ENCODE measurements at places on chromosomes 2 and 18.

- DNase-seq, result peak; percentile 19
Measured at GRCh38 chr18:2889761-2890192, 43.0 kb downstream of the EMILIN2 start.

DNA sequence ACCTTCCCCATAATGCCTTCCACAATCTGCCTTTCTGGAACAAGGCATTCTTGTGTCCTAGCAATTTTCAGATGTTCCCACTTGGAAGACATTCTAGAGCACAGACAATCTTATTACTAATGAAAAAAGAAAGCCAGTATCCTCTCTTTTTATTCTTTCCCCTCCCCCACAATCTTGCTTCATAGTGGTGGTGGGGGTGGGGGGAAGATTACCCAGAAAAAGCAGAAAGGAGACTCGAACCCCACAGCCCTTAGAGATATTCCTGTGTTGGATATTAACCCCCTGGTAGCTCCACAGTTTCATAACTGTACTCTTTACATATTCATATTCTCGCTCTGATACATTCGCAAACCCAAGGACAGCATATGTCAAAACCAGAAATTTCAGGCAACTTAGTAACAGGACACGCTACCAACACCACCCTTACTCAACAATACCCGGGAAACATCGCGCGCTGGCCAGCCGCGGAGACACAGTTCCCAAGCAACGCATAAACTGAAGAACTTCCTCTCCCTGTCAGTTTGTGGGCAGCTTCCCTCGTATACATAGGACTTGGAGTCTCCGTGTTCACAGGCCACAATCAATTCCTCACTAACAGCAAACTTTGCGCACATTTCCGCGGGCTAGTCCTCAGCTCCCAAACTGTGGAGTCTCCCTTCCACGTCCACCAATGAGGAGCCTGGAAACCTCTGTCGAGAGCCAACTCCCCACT, 793 bp downstream of the NR4A2 start:
- no peak for DNase-seq

DNA sequence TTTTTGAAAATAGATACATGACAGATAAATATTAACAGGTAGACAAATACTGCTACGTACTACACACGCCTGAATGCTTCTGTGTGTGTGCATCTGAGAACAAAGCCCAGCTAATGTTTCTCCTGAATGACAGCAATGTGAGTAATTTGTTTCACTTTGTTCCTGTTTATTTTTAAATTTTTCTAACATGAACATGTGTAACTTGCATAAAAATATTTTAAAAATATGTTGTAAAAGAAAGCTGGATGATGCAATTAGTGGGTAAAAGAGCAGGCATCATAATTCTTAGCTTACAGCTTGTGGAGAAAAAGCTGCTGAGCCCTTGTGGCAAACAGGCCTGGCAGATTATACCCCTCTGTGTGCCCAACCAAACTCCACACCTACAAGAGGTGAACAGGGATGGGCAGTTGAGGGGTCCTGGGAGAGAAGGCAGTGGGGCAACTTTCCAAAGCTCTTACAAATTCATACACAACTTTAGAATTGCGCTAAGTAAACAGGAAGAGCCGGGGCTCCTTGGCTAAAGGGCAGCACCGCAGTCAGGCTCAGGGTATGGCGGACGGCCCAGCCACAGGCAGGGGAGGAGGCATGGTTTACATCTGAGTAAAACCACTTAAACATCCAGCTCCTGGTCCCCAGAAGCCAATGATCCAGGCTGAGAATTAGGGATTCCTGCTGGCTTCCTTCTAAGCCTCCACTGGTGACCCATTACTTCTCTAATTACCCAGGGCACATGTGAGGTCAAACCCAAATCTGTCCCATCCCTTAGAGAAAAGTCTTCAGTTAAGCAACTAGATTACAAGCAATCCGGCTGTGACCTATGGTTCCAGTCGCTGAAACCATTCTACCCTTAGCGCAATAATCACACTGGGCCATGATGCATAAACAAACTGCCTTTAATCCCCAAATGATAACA, 14.0 kb downstream of the PXDN start:
- DNase-seq, result no peak

- no peak for DNase-seq
Measured at GRCh38 chr2:3435445-3435844, 56.0 kb downstream of the TRAPPC12 start.

GRCh38 chr2:25365241-25365640, 23.5 kb upstream of the DNMT3A start:
- no peak for DNase-seq

DNA sequence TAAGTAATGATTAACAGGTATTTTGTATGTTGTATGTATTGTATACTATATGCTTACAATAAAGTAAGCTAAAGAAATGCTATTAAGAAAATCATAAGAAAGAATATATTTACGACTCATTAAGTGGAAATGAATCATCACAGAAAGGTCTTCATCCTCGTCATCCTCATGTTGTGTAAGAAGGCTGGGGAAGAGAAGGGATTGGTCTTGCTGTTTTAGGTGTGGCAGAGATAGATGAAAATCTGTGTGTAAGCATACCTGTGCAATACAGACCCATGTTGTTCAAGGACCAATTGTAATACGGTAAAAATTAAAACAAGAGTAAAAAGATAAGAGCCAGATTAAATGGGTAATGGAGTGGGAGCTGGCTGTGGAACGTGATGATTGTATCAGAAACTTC, 16.6 kb downstream of the SLC35F5 start:
- DNase-seq, result no peak

DNA sequence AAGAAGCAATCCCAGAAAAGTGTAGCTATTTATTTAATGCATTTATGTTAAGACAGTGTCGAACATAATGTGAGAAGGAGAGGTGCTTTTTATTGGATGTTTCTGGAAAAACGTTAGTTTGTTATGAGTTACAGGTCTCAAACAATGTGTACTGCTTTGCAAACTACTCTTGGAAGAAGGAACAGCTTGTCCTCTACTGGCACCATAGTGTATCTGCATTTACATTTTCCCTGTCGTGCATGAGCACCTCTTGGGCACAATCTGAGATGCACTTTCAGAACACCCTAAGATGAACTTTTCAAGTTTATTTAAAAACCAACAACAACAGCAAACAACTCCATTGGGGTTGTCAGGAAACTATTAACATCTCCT, 22.8 kb downstream of the CCNYL1 start:
- DNase-seq, result no peak

DNA sequence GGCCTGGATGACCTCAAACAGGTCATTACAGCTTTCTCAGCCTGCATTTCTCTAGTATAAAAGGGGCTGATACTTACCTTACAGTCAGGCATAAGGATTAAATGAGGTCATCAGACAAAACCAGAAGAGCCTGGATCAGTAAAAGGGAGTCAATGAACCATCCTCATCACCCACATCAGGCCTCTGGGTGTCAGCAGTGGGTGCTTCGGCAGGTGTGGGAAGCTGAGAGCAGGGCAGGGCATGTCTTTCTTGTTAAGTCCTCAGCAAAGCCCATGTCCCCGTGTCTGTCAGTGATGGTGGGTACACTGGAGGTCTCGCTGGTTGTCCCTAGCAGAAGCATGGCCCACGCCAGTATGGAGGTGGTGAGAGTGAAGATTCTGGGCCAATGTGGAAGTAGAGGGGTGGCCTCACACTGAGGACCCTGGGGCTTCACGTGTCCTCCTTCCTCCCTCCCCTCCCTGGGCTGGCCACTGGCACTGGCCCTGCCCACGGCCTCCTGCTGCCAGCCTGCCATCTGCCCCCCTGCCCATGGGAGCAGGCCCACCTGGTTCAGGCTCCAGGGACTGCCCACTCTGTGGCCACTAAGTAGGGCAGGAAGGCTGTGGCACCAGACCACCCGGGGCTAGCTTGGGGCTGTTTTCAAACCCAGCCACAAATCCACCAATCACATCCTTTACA, 4.4 kb downstream of the ADRA2B start:
- DNase-seq, result no peak

GRCh38 chr18:57054891-57055290, 92.0 kb upstream of the BOD1L2 start:
- DNase-seq, result no peak
